T-helper 17 cell (primary cell): ENCODE measurements at places on chromosomes 11 and 22.

DNA sequence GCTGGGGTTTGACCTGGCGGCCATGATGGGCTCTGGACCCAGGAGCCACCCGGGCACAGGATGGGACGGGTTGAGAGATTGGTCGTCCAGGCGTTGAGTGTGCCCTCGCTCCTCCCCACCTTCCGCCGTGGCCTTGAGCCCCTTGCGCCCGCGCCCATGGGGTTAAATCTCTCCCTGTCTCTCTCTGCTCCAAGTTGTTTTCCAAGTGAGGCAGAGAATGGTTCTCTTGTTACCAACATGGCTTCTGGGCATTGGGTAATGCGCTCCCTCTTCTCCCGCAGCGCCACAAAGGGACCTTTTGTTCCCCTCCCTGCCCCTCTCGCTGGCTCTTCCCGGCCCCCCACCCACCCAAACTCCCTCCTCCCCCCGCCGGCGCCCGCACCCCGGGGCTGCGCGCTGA lies 18.8 kb upstream of the PICK1 start:
- no peak for DNase-seq

DNA sequence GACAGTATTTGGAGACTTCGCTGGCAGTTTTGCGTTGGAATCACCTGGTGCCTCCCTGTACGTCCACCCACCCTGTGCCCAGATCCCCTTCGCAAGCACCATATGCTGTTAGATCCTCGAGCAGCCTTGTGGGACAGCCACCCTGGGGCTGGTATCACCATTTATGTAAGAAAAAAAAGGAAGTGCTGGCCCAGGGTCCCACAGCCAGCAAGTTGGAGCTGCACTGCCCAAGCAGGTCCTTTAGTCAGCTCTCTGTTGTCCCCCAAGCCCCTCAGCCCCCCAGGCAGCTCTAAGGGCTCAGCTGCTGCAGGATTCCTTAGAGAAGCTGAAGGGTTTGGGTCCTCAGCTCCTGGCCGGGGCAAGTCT lies 80.3 kb downstream of the FBLN1 start:
- no peak for DNase-seq

GRCh38 chr11:90661233-90661632 lies 438.4 kb upstream of the CHORDC1 start:
- no peak for DNase-seq

DNA sequence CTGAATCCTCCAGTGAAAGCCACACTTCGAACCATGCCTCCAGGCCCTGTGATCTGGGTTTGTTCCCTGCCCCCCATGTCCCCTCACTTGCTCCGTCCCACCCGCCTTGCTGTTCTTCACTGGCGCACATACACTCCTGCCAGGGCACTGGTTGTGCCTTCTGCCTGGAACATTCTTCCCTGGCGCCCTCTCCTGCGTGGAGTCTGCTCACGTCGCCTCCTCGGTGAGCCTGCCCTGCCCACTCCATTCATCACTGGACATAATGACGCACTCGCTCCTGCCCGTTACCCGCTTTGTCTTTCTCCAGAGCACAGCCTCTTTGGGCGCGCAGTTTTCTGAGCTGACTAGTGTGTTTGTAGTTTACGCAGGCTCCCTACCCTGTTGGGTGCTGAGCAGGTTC lies 21.0 kb upstream of the MIEF1 start:
- DNase-seq: no peak

- no peak for DNase-seq
Observed at GRCh38 chr11:86917589-86917988, 37.6 kb downstream of the FZD4 start.

DNA sequence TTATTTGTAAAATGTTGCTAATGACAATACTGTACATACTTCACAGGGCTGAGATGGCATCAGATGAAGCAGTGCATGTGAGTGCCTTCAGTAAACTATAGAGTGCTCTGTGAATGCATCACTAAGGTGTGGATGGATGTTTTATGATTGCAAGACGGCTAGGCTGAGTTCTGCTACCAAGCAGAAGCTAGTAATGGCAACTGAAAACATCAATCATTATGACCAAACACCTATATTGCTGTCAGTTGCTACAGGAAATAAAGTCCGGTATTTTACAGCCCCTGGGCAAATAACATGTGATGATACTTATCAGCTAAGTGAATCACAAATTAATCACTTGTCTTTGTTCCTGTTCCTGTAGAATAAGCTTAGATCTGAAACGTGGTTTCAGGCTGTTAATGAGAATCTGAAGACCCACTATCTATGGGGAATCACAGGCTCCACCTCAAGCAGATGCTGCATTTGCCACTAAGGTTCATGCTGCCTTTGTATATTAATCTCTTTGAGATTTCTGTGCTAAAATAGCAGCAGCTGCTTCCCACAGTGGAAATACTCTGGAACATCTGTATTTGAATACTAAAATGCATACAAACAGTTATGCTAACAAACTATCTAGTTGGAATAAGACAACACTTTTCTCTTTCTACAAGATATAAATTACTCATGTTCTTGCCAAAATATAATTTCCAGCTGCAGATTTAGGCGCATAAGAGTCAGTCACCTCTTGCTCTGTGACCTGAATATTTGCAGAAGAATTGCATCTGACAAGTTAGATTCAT lies 254.0 kb upstream of the PITPNB start:
- no peak for DNase-seq

GRCh38 chr11:19410032-19410431 lies 169.3 kb upstream of the E2F8 start:
- DNase-seq: no peak

DNA sequence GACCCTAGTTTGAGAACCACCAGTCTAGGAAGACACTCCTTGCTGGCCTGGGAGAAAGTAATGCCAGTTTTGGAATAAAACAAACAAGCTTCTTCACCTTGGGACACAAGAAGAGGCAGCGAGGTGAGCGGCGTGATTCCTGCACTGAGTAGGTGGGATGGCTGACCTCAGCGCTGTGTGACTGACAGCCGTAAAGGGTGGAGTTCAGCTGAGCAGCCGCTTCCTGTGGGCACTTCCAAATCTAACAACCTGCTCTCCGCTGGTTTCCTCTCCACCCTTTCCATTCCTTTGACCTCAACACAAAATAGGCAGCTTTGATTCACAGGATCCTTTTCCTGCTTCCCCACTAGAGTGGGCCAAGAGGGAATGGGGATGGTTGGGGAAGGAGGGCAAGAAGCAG lies 45.8 kb downstream of the PC start:
- no peak for DNase-seq

- no peak for DNase-seq
Observed at GRCh38 chr11:128235426-128235825, 351.9 kb downstream of the ETS1 start.
